HepG2 (cell line): ENCODE measurements at places on chromosomes 5 and 9. TPM values are rescaled to one million over a fixed set of nuclear protein-coding genes. Genes with fewer than 3 reads are reported as not detected.

DNA sequence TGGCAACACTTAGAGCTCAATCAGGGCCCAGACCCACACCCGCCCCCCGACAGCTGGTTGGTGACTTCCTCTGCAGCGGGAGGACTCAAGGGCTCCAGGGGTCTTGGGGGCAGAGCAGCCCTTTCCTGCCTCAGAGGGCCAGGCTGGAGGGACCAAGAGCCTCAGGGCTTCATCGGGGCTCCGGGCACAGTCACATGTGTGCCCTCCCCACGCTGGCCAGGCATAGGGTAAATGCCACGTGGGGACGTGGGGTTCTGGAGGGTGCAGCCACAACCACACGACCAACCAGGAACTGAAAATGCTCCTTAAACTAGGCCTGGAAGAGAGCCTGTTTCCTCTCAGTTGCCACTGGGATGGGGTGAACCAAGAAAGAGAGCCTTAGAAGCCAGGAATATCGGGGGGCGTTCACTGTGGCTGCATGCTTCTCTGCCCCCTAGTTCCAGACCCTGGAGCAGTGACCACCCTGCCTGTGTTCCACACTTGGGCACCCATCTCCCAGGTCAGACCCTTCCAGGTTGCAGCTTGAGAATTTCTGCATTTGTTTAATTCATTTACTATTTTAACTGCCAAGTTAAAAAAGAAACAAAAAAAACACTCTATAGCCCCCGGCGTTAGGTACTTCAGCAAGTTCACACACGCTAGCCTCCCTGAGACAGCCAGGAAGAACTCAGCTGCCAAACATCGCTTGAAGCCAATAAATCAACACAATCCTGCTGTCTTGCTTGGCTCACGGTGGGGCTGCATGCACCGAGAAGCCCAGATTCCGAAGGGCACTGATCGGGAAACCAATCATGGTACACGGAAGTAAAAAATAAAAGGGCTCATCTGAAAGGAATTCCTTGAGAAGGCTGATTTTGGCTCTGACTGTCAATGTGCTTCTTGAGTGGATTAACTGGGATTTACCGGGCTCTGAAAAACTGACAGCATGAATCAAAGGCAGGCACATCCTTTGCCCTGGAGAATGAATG lies 56.1 kb upstream of the PHYKPL start:
- no peak for DNase-seq
- H3K27ac ChIP-seq, result no peak overlapping the region
- no peak overlapping the region for H3K4me3 ChIP-seq
- H3K4me1 ChIP-seq, result peaks cover 5% of the 10 kb centered on the region
- peaks cover 46% of the 10 kb centered on the region; the same call in 2 of the 3 replicates for H3K27me3 ChIP-seq

DNA sequence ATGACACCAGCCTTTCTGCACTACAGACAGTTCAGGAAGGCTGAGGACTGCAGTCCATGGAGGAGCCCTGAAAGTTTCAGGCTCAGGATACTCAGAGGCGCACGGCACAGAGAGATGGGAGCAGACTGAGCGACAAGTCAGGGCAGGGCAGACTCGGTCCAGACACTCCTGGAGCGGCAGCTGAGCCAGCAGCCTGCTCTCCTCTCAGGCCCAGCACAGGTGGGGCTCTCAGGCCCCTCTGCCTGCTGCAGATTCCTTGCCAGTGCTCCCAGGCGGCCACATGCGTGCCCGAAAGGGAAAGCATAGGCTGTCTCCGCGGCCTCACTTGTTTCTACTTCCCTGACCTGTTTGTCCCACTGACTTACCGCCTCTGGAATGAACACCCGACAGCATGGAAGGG lies 228.3 kb downstream of the IRX2 start:
- H3K27me3 ChIP-seq, result peaks cover 20% of the 10 kb centered on the region; the same call in 1 of the 3 replicates
- H3K4me1 ChIP-seq, result no peaks in the 10 kb centered on the region
- no peak overlapping the region for H3K27ac ChIP-seq
- H3K4me3 ChIP-seq, result no peak overlapping the region

GRCh38 chr5:59864718-59865117 lies 28.8 kb downstream of the PDE4D start:
- H3K4me3 ChIP-seq, result no peak overlapping the region
- H3K27ac ChIP-seq, result no peak overlapping the region
- H3K27me3 ChIP-seq, result no peaks in the 10 kb centered on the region
- DNase-seq, result no peak
- H3K4me1 ChIP-seq, result no peaks in the 10 kb centered on the region

The FOXE1 gene
- total RNA-seq, result not detected in 2 replicates

GRCh38 chr5:146860213-146860893 lies 18.2 kb downstream of the PPP2R2B start:
- no peaks in the 10 kb centered on the region for H3K4me1 ChIP-seq
- H3K4me3 ChIP-seq, result no peak overlapping the region
- H3K36me3 ChIP-seq, result no peaks in the 10 kb centered on the region

DNA sequence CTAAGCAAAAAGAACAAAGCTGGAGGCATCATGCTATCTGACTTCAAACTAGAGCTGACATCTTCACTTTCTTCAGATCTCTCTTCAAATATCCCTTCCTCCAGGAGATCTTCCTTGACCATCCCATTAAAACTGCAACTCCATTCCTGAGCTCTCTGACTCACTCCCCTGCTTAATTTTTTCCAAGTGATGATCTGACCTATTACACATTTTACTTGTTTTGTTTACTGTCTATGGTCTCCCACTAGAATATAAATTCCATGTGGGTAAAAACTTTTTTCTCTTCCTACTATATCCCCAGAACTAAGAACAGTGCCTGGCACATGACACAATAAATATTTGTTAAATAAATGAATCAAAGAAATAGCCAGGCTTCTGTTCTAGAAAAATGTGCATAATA lies 87.5 kb downstream of the SLIT3 start:
- DNase-seq, result no peak
- H3K4me3 ChIP-seq, result no peak overlapping the region
- H3K27ac ChIP-seq, result no peak overlapping the region
- H3K4me1 ChIP-seq, result peaks cover 2% of the 10 kb centered on the region
- no peaks in the 10 kb centered on the region for H3K27me3 ChIP-seq

The PCDHB8 gene
- 0.34 and 0.82 TPM in 2 replicates for total RNA-seq

- H3K4me1 ChIP-seq, result peaks cover 27% of the 10 kb centered on the region
- DNase-seq, result peak; percentile 77
- no peak overlapping the region for H3K27ac ChIP-seq
- no peak overlapping the region for H3K4me3 ChIP-seq
- H3K36me3 ChIP-seq, result peaks cover 39% of the 10 kb centered on the region
- H3K27me3 ChIP-seq, result no peaks in the 10 kb centered on the region
Observed at GRCh38 chr5:179763215-179763945, 30.4 kb upstream of the LTC4S start.

GRCh38 chr5:171989276-171989675 lies 17.2 kb downstream of the FBXW11 start:
- H3K36me3 ChIP-seq, result peaks cover 1% of the 10 kb centered on the region
- no peak overlapping the region for H3K27ac ChIP-seq
- no peak overlapping the region for H3K4me3 ChIP-seq
- no peaks in the 10 kb centered on the region for H3K4me1 ChIP-seq
- H3K27me3 ChIP-seq, result no peaks in the 10 kb centered on the region

DNA sequence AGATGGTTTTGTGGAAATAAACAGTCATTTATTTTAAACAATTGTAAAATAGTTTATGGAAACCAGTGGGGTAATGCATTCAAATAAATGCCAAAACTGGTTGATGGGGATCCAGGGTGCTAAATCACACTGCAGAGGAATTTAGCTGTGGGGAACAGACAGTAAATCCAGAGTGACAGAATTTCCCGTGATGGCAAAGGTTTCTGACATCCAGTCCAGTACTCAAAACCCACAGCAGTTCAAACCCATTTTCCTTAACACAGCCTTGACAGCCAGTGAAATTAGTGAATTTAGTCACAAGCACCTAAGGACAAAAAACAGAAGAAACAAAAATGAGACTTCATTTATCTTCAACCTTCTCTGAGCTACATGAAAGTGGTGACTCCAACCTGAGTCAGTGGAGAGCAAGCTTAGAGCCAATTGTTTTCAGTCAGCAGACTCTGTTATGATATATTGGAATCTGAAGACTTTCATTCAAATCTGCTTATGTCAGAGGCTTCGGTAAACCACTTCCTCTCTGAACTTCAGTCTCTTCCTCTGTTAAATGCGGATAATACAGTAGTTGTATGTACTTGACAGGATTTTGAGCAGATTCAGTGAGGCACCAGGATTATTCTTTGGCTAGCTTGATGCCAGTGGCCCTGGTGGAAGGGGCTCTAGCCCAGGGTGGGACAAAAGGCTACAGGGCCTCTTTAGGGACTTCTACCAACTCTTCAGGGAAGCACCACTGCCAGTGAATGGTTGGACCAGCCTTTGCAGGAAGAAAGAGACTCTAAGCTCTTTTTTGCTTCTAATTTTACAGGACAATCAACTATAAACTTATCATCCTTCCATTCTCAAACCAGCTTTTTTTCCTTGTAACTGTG lies 185.3 kb downstream of the MAPKAP1 start:
- peak; percentile 35 for DNase-seq
- H3K27me3 ChIP-seq, result no peaks in the 10 kb centered on the region
- H3K36me3 ChIP-seq, result no peaks in the 10 kb centered on the region
- no peak overlapping the region for H3K4me3 ChIP-seq
- H3K4me1 ChIP-seq, result no peaks in the 10 kb centered on the region
- no peak overlapping the region for H3K27ac ChIP-seq

The PRDM9 gene
- not detected in 2 replicates for total RNA-seq

GRCh38 chr9:134486596-134486995 lies 155.0 kb upstream of the COL5A1 start:
- H3K4me3 ChIP-seq, result no peak overlapping the region
- peaks cover 89% of the 10 kb centered on the region for H3K27me3 ChIP-seq
- no peaks in the 10 kb centered on the region for H3K4me1 ChIP-seq

- H3K27me3 ChIP-seq, result 0 out of 2 replicates have a peak, but pooled peaks cover 1% of the 10 kb centered on the region
- DNase-seq, result no peak
- H3K4me1 ChIP-seq, result peaks cover 11% of the 10 kb centered on the region; the same call in 1 of the 2 replicates
- H3K36me3 ChIP-seq, result no peaks in the 10 kb centered on the region
- H3K4me3 ChIP-seq, result no peak overlapping the region
Observed at GRCh38 chr5:175731756-175732465, 74.0 kb downstream of the HRH2 start.

GRCh38 chr5:117955831-117956230 lies 1032.5 kb downstream of the DTWD2 start:
- H3K4me1 ChIP-seq, result no peaks in the 10 kb centered on the region
- DNase-seq, result no peak
- no peak overlapping the region for H3K4me3 ChIP-seq
- H3K27me3 ChIP-seq, result no peaks in the 10 kb centered on the region
- no peaks in the 10 kb centered on the region for H3K36me3 ChIP-seq

The SLC27A4 gene
- 9.3 and 18.8 TPM in 2 replicates for total RNA-seq

DNA sequence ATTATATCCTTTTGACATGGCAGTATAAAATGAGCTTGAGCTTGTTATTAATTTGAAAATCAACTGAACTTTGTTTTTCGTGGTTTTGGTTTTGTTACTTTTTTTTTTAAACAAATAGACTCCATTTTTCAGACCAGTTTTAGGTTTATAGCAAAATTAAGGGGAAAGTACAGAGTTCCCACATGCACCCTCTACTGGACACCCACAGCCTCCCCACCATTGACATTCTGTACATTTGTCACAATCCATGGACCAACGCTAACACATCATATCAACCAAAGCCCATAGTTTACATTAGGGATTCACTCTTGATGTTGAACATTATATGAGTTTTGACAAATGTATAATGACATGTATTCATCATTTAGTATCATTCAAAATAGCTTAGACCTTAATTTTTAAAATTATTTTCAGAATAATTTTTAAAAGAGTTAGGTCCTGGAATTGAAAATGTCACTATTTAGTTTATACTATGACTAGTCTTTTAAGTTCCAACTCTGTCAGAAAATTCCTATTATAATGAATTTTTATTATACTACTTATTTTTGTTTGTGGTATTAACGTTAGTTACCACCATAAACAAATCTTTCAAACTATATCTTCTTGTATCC lies 35.3 kb upstream of the JMY start:
- peak; percentile 10 for DNase-seq
- no peaks in the 10 kb centered on the region for H3K36me3 ChIP-seq
- no peaks in the 10 kb centered on the region for H3K4me1 ChIP-seq
- no peak overlapping the region for H3K4me3 ChIP-seq

The CNOT8 gene
- total RNA-seq, result 37.1 and 50.3 TPM in 2 replicates

The CLINT1 gene
- 64.0 and 82.9 TPM in 2 replicates for total RNA-seq

GRCh38 chr9:19649336-19650041 lies 139.3 kb downstream of the SLC24A2 start:
- H3K36me3 ChIP-seq, result no peaks in the 10 kb centered on the region
- H3K27me3 ChIP-seq, result no peaks in the 10 kb centered on the region
- DNase-seq, result no peak
- peaks cover 8% of the 10 kb centered on the region; the same call in 1 of the 2 replicates for H3K4me1 ChIP-seq
- no peak overlapping the region for H3K27ac ChIP-seq
- no peak overlapping the region for H3K4me3 ChIP-seq

- no peak overlapping the region; the same call in 1 of the 2 replicates for H3K4me3 ChIP-seq
- peaks cover 66% of the 10 kb centered on the region for H3K4me1 ChIP-seq
- DNase-seq, result no peak
Observed at GRCh38 chr9:33445389-33446239, 1.8 kb downstream of the AQP3 start.

DNA sequence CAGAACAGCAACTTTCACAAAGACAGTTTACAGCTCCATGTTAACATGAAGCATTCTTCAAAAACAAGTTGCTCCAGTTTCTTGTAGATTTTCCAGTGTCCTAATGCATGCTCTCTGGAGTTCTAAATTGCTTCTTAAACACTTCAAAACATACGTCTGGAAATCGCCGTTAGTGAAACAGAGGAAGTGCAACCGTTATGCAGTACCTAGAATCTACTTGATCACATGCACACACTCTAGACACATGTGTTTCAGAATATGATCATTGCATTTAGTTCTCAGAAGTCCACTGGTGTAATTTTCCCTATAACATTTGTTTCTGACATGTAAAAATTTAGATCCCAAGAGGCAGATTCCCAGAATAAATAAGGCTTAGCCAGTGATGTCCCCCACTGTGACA lies 41.1 kb upstream of the RUFY1 start:
- DNase-seq, result no peak
- H3K27me3 ChIP-seq, result no peaks in the 10 kb centered on the region
- H3K4me3 ChIP-seq, result no peak overlapping the region
- H3K4me1 ChIP-seq, result peaks cover 21% of the 10 kb centered on the region
- no peaks in the 10 kb centered on the region for H3K36me3 ChIP-seq

DNA sequence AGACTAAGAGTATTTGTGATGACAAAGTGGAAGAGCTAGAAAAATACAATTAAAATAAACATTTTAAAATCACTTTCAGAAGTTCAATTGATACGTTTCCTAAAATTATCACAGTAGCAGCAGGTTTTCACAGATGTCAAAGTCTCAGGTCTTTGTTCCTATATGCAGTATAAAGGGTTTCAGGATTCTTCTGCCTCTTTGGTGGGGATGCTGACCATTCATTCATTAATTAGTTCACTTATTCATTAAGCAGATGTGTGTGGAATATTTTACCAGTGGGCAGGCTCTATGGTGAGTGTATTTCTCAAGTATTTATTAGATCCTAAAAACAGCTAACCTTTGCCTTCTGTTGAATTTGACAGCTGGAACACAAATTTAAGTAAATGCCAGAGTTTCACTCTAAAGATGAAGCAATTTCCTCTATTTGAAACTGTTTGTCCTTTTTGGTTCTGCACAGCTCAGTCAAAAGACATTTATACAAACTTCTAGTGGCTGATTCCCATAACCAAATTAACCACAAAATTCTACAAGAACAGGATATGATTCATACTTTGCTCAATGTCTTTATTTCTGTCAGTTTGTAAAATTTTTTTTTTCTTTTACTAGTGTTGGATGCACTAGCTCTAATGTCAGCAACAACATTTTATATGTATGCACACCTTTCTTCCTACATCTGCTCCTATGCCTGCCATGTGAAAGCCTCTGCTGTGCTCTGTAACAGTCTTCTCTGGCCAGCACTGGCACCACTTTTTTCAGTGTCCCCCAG lies 75.9 kb upstream of the PRR16 start:
- no peak overlapping the region for H3K4me3 ChIP-seq
- no peaks in the 10 kb centered on the region for H3K27me3 ChIP-seq

The IL33 gene
- not detected in 2 replicates for total RNA-seq
